ENCODE measurements at places on chromosomes 13 and 19.

- H3K27ac ChIP-seq, result no peak overlapping the region
- no peaks in the 10 kb centered on the region for H3K4me1 ChIP-seq
- DNase-seq, result no peak
- no peaks in the 10 kb centered on the region for H3K36me3 ChIP-seq
- H3K27me3 ChIP-seq, result no peaks in the 10 kb centered on the region
- H3K4me3 ChIP-seq, result no peak overlapping the region
Observed at GRCh38 chr13:106103779-106104178, 431.7 kb downstream of the EFNB2 start.

- peaks cover 8% of the 10 kb centered on the region for H3K4me1 ChIP-seq
- no peaks in the 10 kb centered on the region for H3K27me3 ChIP-seq
- H3K27ac ChIP-seq, result no peak overlapping the region
- no peaks in the 10 kb centered on the region for H3K36me3 ChIP-seq
- H3K4me3 ChIP-seq, result no peak overlapping the region
Observed at GRCh38 chr13:46620029-46620428, 67.1 kb downstream of the LRCH1 start.

- DNase-seq, result no peak
- peaks cover 7% of the 10 kb centered on the region for H3K4me1 ChIP-seq
- H3K27me3 ChIP-seq, result no peaks in the 10 kb centered on the region
- H3K27ac ChIP-seq, result no peak overlapping the region
- no peak overlapping the region for H3K4me3 ChIP-seq
Observed at GRCh38 chr19:7482584-7483439, 6.0 kb downstream of the PEX11G start.

DNA sequence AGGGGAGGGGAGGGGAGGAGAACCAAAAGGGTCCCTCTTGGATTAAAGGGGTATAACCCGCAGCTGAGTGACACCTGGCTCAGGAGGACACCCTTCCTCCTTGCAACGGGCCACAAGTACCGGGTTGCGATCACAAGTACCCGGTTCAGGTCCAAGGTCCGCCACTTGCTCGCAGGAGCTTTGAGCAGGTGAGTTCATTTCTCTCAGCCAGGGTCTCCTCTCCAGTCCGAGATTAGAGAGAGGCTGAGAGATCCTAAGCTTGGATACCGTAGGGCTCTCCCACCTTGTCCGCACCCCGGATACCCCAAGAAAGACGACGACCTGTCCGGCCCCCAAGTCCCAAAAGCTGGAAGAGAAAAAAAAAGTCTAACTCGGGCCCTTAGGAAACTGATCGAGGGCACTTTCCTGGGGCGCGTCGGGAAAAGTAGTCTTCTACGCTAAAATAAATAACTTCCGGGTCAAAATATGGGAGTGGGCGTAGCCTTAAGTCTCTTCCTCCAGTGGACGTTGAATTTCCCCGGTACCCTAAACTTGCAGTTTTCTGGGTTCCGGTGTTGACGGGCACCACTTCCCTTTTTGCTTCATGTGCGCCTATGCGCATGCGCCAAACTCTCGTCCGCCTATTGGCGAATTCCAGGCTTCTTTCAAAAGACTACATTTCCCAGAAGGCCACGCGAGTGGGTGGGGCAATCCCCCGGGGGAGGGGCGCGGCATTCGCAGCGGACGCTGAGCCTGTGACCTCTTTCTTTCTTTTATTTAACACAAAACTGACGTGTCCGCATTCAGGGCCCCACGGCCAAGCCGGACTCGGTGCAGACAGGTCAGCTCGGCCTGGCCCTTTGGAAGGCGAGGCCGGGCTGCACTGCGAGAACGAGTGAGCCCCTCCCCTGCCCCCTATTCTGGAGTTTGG is 4.4 kb downstream of the C19orf67 start:
- DNase-seq, result peak; percentile 100
- peak overlapping the region; percentile 92 for H3K4me3 ChIP-seq
- H3K27ac ChIP-seq, result peak overlapping the region; percentile 92
- no peaks in the 10 kb centered on the region for H3K27me3 ChIP-seq
- H3K4me1 ChIP-seq, result peaks cover 18% of the 10 kb centered on the region
- H3K36me3 ChIP-seq, result peaks cover 2% of the 10 kb centered on the region

DNA sequence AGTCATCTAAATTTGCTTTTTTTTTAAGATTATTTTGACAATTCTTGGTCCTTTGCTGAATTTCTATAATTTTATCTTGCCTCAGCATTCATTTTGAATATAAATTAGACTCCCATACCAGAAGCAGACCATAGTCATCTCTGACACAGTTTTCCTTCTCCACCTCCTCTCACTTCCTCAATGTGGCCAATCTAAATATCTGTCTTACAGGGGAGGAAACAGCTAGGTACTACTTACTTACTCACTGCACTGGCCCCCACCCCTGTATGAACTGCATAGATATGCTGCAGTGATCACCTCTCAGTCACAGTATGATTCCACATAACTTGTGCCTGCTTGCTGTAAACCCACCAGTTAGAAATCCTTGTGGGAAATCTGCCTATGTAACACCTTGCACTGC is 665.6 kb downstream of the FGF9 start:
- H3K36me3 ChIP-seq, result no peaks in the 10 kb centered on the region
- H3K27me3 ChIP-seq, result no peaks in the 10 kb centered on the region
- no peak for DNase-seq
- no peak overlapping the region for H3K4me3 ChIP-seq
- H3K27ac ChIP-seq, result no peak overlapping the region

GRCh38 chr19:3129112-3129511 is 6.7 kb upstream of the GNA15 start:
- DNase-seq, result no peak
- H3K36me3 ChIP-seq, result no peaks in the 10 kb centered on the region
- no peak overlapping the region for H3K4me3 ChIP-seq
- H3K27ac ChIP-seq, result no peak overlapping the region

GRCh38 chr13:31209172-31209840 is 9.5 kb downstream of the B3GLCT start:
- no peak overlapping the region for H3K27ac ChIP-seq
- peak; percentile 20 for DNase-seq
- no peaks in the 10 kb centered on the region for H3K27me3 ChIP-seq
- no peak overlapping the region for H3K4me3 ChIP-seq
- no peaks in the 10 kb centered on the region for H3K36me3 ChIP-seq
- peaks cover 12% of the 10 kb centered on the region for H3K4me1 ChIP-seq

DNA sequence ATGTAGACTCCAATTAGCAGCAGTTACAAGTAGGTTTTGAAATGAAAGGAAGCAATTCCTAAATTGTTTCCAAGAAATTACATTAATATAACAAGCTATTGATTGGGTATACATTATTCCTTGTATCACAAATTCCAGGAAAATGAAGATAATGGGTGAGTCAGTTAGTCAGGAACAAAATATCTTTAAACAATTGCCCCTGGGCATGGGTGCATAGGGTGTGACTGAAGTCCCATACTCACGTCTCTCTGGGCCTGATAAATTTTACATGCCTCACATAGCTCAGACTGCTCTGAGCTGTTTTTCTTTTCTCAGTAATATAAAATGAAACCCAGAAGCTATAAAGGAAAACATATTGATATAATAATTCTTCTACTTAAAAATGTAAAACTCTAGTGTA is 87.8 kb downstream of the FNDC3A start:
- DNase-seq, result no peak
- peaks cover 3% of the 10 kb centered on the region for H3K4me1 ChIP-seq
- no peaks in the 10 kb centered on the region for H3K27me3 ChIP-seq
- peaks cover 9% of the 10 kb centered on the region for H3K36me3 ChIP-seq
- H3K4me3 ChIP-seq, result no peak overlapping the region

- no peak for DNase-seq
- peaks cover 2% of the 10 kb centered on the region for H3K36me3 ChIP-seq
- no peak overlapping the region for H3K4me3 ChIP-seq
- H3K4me1 ChIP-seq, result peaks cover 8% of the 10 kb centered on the region
Observed at GRCh38 chr13:30900952-30901749, 4.9 kb upstream of the MEDAG start.

- H3K27me3 ChIP-seq, result peaks cover 38% of the 10 kb centered on the region
- H3K4me3 ChIP-seq, result no peak overlapping the region
- no peaks in the 10 kb centered on the region for H3K36me3 ChIP-seq
- no peak for DNase-seq
- H3K4me1 ChIP-seq, result peaks cover 2% of the 10 kb centered on the region
Observed at GRCh38 chr13:112947796-112948195, 21.2 kb upstream of the MCF2L start.

DNA sequence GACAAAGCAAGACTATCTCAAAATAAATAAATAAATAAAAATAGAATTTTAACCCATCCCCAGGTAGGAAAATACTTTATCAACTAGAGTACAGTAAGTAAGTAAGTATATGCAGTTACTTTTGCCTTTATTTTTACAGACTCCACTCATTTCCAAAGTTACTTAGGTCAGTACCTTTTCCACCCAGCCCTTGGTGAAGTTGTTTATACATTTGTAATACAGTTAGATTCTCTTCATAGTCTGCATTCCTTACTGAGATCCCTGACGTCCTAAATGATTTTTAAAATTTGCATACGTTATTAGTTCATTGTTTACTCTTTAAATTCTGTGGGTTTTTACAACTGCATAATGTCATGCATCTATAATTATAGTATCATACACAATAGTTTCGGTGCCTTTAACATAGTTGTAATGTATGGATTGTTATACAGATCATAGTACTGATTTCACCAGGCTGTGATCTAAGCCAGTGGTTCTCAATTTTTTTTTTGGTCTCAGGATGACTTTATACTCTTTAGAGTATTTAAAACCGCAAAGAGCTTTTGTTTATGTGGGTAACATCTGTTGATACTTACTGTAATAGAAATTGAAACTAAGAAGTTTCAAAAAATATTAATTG is 10.4 kb downstream of the SETDB2 start:
- no peaks in the 10 kb centered on the region for H3K27me3 ChIP-seq
- H3K4me3 ChIP-seq, result no peak overlapping the region
- H3K36me3 ChIP-seq, result peaks cover 29% of the 10 kb centered on the region
- H3K4me1 ChIP-seq, result peaks cover 24% of the 10 kb centered on the region

DNA sequence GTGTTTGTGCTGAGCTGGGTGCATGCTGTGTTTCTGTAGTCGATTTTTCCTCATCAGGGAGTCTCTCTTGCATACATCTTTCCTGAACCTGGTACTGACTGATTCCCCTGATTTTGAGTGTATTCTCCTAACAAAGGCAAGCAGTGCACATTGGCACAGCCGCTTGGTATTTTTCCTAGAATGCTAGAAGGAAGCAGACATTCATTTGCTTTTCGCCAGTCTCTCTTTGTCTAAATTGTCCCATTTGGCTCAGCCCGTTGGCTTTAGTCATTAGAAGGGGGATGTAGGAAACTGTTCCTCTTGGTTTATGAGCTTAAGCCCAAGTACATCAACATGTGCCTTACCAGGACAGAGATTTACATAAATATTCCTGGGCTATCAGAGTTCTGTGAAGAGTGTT is 266.1 kb upstream of the TMTC4 start:
- H3K27me3 ChIP-seq, result peaks cover 6% of the 10 kb centered on the region
- DNase-seq, result no peak
- H3K27ac ChIP-seq, result no peak overlapping the region
- H3K36me3 ChIP-seq, result no peaks in the 10 kb centered on the region
- no peaks in the 10 kb centered on the region for H3K4me1 ChIP-seq

DNA sequence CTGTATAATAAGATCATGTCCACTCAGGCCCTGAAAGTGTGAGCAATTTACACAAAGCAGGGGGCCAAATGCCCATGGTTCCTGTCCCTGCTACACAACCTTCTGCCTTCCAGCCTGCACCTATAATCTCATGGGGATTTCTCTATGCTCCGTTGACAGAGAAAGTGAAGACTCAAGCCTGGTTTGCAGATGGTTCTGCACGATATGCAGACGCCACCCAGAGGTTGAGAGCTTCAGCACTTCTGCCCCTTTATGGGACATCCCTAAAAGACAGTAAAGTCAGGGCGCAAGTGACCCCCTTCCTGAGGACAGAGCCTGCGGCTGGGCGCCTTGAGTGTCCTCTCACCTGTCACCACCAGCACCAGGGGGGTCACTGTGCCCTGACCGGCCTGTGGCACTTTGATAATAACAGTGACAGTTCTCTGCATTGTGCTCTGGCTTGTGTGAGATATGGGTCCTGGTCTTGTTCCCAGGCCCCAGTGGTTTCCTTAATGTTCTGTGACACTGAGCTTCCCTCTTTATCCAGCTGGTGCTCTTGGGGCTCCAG is 15.1 kb downstream of the LILRA5 start:
- no peak overlapping the region for H3K27ac ChIP-seq
- H3K27me3 ChIP-seq, result peaks cover 19% of the 10 kb centered on the region
- H3K36me3 ChIP-seq, result no peaks in the 10 kb centered on the region
- DNase-seq, result no peak

DNA sequence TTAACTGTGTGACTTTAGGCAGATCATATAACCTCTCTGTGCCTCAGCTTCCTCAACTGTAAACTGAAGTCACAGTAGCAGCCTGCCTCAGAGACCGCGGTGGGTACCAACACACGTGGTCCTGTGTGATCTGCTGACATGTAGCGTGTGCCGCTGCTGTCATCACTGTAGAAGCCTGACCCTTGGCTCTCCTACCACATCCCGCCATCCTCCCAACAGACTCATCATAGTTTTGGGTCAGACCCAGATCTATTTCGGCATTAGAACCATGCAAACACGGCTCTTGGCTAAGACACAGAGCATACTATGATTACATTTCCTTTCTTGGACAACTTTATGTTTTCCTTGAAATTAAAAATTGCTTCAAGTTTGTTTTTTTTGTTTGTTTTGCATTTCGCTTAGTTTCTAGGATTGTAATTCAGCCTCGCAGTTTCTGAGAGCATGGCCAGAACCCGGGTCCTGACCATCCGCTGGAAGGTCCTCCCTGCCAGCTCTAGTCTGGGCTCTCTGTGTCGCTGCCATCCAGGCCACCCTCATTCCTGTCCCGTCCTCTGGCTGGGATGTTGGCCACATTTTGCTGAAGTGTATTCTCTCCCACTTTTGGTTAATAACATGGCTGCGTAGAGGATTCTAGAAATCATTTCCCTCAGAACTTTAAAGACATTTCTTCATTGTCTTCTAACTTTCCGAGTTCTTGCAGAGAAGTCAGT is 53.0 kb downstream of the GGACT start:
- H3K27ac ChIP-seq, result no peak overlapping the region
- H3K4me3 ChIP-seq, result no peak overlapping the region
- H3K27me3 ChIP-seq, result no peaks in the 10 kb centered on the region
- peaks cover 24% of the 10 kb centered on the region for H3K4me1 ChIP-seq
- no peaks in the 10 kb centered on the region for H3K36me3 ChIP-seq

DNA sequence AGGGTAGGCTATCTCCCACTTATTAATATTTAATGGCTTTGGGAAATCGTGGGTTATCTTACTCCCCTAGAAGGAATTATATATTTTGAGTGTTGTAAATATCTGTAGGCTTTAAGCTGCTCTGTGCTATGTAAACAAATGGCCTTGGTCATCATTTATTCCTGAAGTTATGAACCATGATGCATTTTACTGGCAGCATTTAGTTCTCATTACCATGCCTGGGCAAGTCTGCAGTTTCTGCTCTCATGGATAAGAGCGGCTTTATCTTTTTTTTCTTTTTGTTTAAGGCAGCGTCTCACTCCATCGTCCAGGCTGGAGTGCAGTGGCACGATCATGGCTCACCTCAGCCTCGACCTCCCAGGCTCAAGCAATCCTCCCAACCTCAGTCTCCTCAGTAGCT is 156.1 kb downstream of the IRS2 start:
- DNase-seq, result no peak
- no peaks in the 10 kb centered on the region for H3K4me1 ChIP-seq
- H3K27me3 ChIP-seq, result peaks cover 8% of the 10 kb centered on the region
- H3K4me3 ChIP-seq, result no peak overlapping the region

All from activated CD8-positive, alpha-beta T cell treated with anti-CD3 and anti-CD28 coated beads, Interleukin-2, amount 10 ng/mL, durations not matched to agents 7 days and 5 days (primary cell).